ENCODE measurements at places on chromosomes 11 and 22. TPM values are rescaled to one million over a fixed set of nuclear protein-coding genes. Genes with fewer than 3 reads are reported as not detected.

P2RX3 gene
- not detected for total RNA-seq

DNA sequence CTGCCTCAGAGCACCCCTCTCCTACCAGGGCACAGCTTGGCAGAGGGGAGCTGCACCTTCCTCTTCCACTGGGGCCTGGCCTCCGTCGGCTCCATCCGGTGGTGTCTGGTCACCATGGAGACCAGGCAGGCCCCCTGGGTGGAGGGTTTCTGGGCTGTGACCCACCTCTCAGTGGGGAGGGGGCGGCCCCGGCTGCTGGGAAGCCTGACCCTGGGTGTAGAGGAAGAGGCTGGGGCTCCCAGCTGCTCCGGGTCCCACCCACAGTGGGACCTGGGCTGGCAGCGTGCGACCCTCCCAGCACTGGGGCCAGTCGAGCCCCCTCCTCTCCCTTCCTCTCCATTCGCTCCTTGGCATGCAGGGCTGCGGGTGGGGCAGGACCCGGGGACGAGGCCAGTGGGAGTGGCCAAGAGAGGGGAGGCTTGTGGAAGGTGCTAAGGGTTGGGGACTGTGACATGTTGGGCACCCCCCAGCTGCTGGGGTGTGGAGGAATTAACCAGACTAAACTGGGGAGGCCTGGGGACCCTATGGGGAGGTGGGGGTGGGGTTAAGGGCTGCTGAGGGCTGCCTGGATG is 46.8 kb downstream of the BRSK2 start:
- no peak overlapping the region for H3K27ac ChIP-seq
- no peak overlapping the region for H3K4me3 ChIP-seq
- DNase-seq, result no peak
- no peaks in the 10 kb centered on the region for H3K4me1 ChIP-seq
- no peaks in the 10 kb centered on the region for H3K27me3 ChIP-seq
- H3K36me3 ChIP-seq, result no peaks in the 10 kb centered on the region

DNA sequence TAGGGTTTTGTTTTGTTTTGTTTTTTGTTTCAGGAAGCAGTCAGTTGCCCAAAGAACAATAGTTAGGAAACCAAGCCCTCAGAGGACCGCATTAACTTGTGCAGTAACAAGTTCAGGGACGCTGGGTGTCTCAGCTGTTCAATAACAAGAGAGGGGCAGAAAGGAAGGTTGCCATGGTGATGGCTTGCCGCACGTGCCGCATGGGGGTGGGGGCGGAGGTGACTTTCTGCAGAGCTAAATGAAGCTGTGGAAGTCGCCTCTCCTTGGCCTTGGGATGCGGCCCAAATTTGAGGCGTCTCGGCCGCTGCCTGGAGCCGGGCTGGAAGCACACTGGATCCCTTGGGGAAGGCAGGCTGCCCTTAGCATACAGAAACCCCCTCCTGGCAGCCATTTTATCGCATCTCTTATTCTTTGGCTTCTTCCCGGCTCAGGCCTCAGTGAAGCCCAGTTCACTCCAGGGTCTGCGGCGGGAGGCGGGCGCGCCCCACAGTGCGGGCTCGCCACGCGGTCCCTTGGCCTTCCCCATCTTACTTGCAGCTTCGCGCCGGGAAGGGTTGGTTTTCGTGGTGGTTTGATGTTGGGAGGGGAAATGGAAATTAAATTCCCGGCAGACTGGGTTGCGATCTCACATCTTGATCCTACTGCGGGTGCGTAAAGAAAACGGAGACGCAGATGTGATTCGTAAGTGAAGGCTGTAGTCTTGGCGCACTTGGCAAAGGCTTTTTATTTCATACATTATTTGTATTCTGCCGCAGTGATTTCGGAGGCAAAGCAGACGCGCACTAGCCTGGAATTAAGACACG is 94.3 kb downstream of the SLC17A6 start:
- no peaks in the 10 kb centered on the region for H3K27me3 ChIP-seq
- no peak for DNase-seq
- H3K4me1 ChIP-seq, result no peaks in the 10 kb centered on the region
- H3K36me3 ChIP-seq, result no peaks in the 10 kb centered on the region

P4HA3 gene
- not detected for total RNA-seq

DNA sequence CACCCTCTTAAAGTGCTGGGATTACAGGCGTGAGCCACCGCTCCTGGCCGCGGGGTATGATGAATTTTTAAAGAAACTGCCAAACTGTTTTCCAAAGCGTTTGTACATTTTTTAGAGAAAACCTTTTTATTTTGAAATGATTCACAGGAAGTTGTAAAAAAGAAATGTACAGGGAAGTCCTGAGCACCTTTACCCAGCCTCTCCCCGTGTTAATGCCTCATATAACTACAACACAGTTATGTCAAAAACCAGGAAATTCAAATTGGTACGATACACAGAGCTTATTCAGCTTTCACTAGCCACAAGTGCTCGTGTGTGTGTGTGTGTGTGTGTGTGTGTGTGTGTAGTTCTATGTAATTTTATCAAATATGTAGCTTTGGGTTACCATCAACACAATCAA is 7.0 kb upstream of the FAM118A start:
- peaks cover 44% of the 10 kb centered on the region for H3K4me1 ChIP-seq
- peak overlapping the region; percentile 6 for H3K27ac ChIP-seq
- no peak for DNase-seq
- no peaks in the 10 kb centered on the region for H3K27me3 ChIP-seq
- H3K36me3 ChIP-seq, result no peaks in the 10 kb centered on the region

CBLIF gene
- not detected for total RNA-seq

- no peaks in the 10 kb centered on the region for H3K27me3 ChIP-seq
- H3K4me1 ChIP-seq, result peaks cover 12% of the 10 kb centered on the region
- H3K36me3 ChIP-seq, result no peaks in the 10 kb centered on the region
- no peak overlapping the region for H3K27ac ChIP-seq
- no peak overlapping the region for H3K4me3 ChIP-seq
Observed at GRCh38 chr22:37122598-37123180, 13.2 kb upstream of the TMPRSS6 start.

RAPSN gene
- total RNA-seq, result 0.34 TPM

- peaks cover 11% of the 10 kb centered on the region for H3K4me1 ChIP-seq
- no peaks in the 10 kb centered on the region for H3K36me3 ChIP-seq
- no peak overlapping the region for H3K27ac ChIP-seq
- DNase-seq, result no peak
- no peak overlapping the region for H3K4me3 ChIP-seq
Observed at GRCh38 chr11:106479646-106480045, 402.2 kb downstream of the AASDHPPT start.

DNA sequence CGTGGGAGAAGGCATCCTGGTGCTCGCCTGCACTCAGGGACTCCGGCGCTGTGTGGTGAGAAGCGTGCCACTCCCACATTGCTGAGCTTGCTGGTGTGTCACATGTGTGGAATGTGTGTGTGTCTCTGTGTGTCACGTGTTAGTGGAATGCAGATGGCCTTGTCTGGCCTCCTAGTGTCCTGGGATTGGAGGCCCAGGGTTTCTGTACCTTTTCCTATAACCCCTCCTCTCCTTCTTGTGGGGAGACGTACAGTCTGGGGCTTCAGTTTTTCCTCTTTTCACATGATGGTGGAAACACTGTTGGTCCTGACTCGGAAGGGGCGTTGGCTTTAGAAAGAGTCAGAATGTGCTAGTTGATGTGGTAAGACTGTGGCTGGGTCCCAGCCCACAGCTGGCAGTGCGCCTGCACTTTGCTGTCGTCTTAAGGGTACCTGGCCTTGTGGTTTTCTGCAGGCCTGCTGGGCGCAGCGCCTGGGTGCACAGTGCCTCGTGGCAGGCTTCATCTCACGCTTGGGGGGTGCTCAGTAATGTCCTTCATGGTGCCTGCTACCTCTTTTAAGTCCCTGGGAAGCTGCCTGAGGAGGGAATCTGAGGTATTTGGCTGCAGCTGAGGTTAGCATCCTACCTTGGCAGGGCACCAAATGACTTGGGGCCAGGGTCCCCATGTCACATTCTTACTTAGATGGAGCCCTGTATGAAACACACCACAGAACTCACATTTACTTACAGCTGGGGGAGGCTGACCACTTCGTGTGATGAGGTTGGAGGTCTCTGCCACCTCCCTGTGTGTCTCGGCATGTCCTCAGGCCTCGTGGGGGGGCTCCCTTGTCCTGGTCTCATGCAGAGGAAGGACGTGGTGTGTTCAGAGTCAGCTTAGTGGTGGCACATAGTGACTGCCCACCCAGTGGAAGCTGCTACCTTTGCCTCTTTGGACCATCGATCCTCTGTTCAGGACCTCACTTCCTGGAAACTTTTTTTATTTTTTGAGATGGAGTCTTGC is 61.9 kb downstream of the MED15 start:
- DNase-seq, result peak; percentile 88
- H3K4me1 ChIP-seq, result peaks cover 39% of the 10 kb centered on the region
- H3K27ac ChIP-seq, result peak overlapping the region; percentile 70

KIAA0930 gene
- 192 TPM for total RNA-seq

DNA sequence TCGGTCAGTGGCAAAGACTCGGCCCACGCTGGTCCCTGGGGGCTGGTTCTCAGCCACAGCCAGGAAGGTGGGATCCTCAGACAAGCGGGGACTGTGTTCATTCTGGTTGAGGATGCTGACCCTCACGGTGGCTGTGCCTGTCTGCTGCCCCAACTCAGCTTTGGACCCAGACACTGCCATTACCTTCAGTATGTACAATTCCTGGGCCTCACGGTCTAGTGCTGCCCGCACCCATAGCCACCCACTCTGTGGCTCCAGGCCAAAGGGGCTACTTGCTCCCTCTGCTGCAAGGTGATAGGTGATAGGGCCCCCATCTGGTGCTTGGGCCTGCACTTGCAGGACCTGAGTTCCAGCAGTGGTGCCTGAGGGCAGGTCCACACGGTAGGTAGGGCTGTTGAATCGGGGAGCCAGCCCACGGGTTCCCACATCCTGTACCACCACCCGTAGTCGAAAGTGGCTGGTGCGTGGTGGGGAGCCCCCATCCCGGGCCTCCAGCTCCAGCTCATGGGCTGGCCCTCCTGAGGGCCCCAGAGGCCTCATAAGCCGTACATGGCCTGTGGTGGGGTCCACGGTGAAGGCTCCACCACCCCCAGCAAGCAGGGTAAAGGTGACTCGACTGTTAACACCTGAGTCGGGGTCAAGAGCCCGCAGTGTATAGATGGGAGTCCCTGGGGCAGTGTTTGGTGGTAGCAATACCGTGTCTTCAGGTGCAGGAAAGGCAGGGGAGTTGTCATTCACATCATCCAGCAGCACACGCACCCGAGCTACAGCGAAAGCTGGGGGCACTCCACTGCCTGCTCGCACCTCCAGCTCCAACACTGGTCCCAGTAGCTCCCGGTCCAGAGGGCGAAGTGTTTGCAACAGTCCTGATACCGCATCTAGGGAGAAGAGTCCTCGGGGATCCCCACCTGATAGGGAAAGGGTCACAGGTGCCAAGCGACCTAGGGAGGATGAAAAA is 13.2 kb upstream of the TPP1 start:
- no peaks in the 10 kb centered on the region for H3K27me3 ChIP-seq
- H3K27ac ChIP-seq, result no peak overlapping the region
- no peaks in the 10 kb centered on the region for H3K36me3 ChIP-seq
- H3K4me1 ChIP-seq, result no peaks in the 10 kb centered on the region
- DNase-seq, result no peak
- H3K4me3 ChIP-seq, result no peak overlapping the region

TENM4 gene
- not detected for total RNA-seq

- no peaks in the 10 kb centered on the region for H3K4me1 ChIP-seq
- no peak overlapping the region for H3K27ac ChIP-seq
- H3K36me3 ChIP-seq, result no peaks in the 10 kb centered on the region
- H3K27me3 ChIP-seq, result no peaks in the 10 kb centered on the region
- no peak for DNase-seq
- H3K4me3 ChIP-seq, result no peak overlapping the region
Observed at GRCh38 chr11:21969841-21970240, 223.0 kb upstream of the ANO5 start.

GRCh38 chr22:49524362-49524761 is 303.3 kb downstream of the BRD1 start:
- no peak overlapping the region for H3K4me3 ChIP-seq
- no peak overlapping the region for H3K27ac ChIP-seq
- H3K27me3 ChIP-seq, result no peaks in the 10 kb centered on the region
- DNase-seq, result no peak
- no peaks in the 10 kb centered on the region for H3K36me3 ChIP-seq

TPBGL gene
- total RNA-seq, result not detected

OVOL1 gene
- total RNA-seq, result not detected

DNA sequence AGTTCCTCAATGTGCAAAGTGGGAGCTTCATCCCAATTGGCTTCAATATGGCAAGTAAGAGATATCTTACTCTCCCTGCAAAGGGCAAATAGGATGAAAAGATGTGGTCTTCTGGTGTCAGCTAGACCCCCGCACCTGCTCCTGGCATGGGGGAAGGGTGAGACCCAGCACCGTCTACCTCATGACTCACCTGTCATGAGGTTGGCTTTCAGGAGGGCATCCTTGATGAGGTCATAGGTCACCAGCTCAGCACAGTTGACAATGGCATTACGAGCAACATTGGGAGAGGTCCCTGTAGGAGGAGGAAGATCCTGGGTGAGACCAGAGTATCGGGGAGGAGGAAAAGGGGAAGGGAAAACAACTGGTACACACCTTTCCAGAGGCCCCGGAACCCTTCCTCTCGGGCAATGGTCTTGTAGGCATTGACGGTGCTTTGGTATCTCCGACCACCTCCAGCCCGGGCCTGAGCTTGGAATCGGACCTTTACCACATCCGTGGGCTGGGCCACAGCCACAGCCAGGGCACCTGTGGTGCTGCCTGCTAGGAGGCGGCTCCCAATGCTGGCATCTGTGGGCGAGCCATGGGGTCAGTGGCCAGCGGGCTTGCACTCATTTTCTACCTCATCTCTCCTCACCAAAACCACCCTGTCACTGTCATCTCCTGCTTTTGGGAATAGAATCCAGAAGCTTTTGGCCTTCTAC is 6.0 kb downstream of the UCP2 start:
- no peak for DNase-seq
- H3K27me3 ChIP-seq, result no peaks in the 10 kb centered on the region
- no peak overlapping the region for H3K4me3 ChIP-seq
- no peak overlapping the region for H3K27ac ChIP-seq

OR2AG1 gene
- total RNA-seq, result not detected

- no peaks in the 10 kb centered on the region for H3K36me3 ChIP-seq
- peaks cover 9% of the 10 kb centered on the region for H3K4me1 ChIP-seq
- no peak within 1 kb of the TSS for H3K4me3 ChIP-seq
- no peaks in the 10 kb centered on the region for H3K27me3 ChIP-seq
Observed at GRCh38 chr11:8932564-8933180, at the start of gene C11orf16. TSS of gene C11orf16 (minus strand) at chr11:8932947. CDS start at chr11:8932308, 639 bp downstream.

DNA sequence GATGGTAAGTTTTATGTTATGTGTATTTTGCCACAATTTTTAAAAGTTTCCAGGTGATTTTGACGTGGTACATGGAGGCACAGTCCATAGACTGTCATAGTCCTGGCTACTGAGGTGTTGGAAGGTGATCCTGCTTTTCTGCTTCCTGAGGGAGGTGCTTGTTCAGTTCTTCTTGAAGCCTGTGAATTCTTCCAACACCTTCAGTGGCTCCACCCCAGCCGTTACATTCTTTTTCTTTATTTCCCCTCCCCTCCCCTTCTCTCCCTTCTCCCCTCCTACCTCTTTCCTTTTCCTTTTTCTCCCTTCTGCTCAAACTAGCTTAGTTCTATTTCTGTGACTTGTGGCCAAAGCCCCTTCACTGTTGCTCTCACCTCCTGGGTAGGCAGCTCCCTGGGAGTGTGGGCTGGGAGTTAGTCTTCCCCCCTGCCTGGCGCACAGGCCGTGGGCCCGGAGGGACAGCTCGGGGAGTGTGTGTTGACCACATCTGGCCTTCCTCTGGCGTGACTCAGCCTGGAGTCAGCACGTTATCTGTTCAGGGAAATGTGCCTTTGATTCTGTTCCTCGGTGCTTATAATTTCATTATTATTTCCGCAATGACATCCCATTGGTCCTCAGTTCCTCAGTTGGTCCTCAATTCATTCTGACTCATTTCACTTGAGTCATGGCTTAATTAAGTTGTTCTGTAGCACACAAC is 566.2 kb downstream of the TBC1D22A start:
- H3K36me3 ChIP-seq, result no peaks in the 10 kb centered on the region
- H3K4me1 ChIP-seq, result peaks cover 26% of the 10 kb centered on the region
- no peaks in the 10 kb centered on the region for H3K27me3 ChIP-seq
- no peak overlapping the region for H3K4me3 ChIP-seq

Measured in SJSA1 (cell line).